ENCODE measurements at places on chromosomes 7 and 10. TPM values are rescaled to one million over a fixed set of nuclear protein-coding genes. Genes with fewer than 3 reads are reported as not detected.

The SDK1 gene
- total RNA-seq = 10.4 TPM

The HGF gene
- total RNA-seq = 26.5 TPM

The LIPK gene
- not detected for total RNA-seq

The TRIP6 gene
- total RNA-seq = 65.3 TPM

The LBX1 gene
- total RNA-seq = not detected

The STRIP2 gene
- total RNA-seq = 1.3 TPM

The USP54 gene
- 114 TPM for total RNA-seq

Data from upper lobe of right lung (tissue), 1 donor.